CD4-positive, alpha-beta T cell (primary cell): ENCODE measurements at places on chromosomes 11 and 22.

GRCh38 chr11:59849129-59849528 lies 3.8 kb upstream of the CBLIF start:
- no peak overlapping the region for H3K27ac ChIP-seq
- no peaks in the 10 kb centered on the region for H3K36me3 ChIP-seq
- H3K4me1 ChIP-seq: no peaks in the 10 kb centered on the region
- H3K27me3 ChIP-seq: no peaks in the 10 kb centered on the region

DNA sequence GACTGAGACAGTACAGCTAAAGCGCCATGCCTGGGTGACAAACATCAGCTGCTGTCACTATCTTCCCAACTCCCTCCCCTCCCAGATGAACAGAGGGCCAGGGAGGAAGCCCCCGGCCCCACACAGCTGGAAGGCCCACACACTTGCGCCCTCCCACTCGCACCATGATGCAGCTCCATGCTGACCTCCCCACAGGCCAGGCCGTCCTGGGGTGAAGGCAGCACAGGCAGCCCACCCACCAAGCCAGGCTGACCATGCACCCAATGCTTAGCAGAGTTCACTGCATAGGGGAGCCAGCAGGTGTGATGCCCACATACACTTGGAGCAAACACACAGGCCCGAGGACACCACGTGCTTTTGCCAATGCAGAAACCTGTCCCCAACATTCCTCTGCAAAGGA lies 22.1 kb downstream of the LRFN4 start:
- H3K36me3 ChIP-seq: no peaks in the 10 kb centered on the region
- H3K27ac ChIP-seq: no peak overlapping the region
- peaks cover 13% of the 10 kb centered on the region for H3K4me1 ChIP-seq
- no peaks in the 10 kb centered on the region for H3K27me3 ChIP-seq
- no peak overlapping the region for H3K4me3 ChIP-seq

DNA sequence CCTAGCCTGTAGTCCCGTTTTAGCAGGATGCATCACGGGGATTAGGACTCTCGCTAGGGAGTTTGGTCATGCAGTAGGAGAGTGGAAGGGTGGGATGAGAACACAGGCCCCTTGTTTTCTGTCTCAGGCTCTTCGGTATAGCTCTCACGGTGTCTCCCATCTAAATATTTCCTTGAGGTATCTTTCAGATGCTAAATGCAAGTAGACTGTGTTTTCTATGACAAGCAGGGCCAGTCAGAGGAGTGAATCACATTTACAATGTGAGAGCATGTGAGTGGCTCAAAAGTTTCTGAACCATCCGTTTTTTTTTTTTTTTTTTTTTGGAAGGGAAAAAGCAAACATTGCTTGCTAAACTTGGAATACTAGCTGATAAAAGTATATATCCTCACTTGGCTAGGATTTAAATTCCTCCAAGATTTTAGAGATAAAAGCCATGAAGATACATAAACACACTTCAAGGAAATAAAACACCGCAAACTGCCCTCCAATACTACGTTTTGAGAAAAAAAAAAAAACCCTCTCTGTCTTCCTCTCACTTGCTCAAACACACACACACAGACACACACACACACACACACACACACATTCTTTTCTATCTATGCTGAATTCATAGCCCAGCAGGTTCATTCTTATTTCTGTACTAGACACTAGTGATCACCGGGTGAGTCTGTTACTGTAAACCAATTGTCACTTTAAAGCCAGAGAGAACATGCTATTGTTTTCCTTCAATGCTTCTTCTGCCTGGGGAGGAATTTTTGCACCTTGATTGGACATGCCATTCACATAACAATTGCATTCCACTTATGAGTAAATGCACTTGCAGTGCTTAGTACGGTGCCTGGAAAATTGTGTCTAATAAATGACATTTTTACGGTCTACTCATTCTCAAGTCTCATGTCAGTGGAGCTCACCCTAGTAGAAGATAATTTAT lies 224.6 kb upstream of the CCDC90B start:
- no peaks in the 10 kb centered on the region for H3K36me3 ChIP-seq
- H3K27ac ChIP-seq: no peak overlapping the region
- DNase-seq: no peak

DNA sequence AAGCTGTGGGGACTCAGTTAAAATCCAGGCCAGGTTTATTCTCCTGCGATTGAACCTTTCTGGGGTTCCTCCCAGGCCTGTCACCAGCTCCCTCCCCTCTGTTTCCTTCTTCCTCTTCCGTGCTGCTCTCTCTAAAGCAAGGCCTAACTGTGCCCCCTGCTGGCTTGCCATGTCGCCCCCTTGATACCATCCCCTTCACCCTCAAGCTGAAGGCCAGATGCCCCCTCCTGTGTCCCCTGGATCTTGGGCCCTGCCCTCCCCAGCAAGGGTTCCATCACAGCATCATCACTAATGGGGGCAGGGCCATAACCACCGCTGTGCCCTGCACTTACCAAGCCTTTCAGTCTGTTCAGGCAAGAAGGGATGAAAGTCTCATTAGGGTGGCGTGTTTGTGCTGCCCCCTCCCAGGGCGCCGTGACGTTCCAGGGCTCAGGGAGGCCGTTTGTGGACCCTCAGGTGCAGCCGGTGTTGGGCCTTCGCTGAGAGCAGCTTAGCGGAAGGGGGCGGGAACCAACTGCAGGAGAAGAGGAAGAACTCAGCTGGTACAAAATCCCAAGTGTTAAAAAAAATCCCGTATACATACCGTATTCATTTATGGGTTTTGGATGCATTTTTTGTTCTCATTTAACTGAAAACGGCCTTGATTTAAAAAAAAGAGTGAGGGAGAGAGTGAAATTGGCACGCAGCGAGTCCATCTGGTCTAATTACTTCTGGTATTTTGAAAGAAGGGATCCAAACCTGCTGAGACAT lies 69.9 kb downstream of the MPPED1 start:
- no peaks in the 10 kb centered on the region for H3K36me3 ChIP-seq
- H3K4me1 ChIP-seq: peaks cover 11% of the 10 kb centered on the region
- DNase-seq: peak; percentile 21
- peak overlapping the region; percentile 47 for H3K4me3 ChIP-seq
- no peak overlapping the region for H3K27ac ChIP-seq

GRCh38 chr11:7353100-7353499 lies 101.4 kb downstream of the SYT9 start:
- peaks cover under 1% of the 10 kb centered on the region for H3K27me3 ChIP-seq
- H3K36me3 ChIP-seq: no peaks in the 10 kb centered on the region
- no peak overlapping the region for H3K27ac ChIP-seq
- H3K4me3 ChIP-seq: no peak overlapping the region
- DNase-seq: no peak

DNA sequence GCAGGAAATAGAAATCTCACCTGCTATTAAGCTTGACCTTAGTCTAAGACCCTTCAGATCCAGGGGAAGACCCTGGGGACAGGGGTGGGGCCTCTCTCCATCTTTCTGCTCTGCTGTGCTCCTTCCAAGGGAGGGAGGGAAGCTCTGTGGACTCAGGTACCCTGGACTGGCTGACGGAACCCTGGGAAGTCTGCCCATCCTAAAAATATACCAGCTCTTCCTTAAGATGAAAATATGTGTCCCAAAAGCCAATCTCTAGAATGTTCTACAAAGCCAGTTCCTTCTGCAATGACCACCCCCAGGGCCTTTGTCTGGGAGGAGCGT lies 73.7 kb downstream of the RTL6 start:
- DNase-seq: no peak
- H3K4me3 ChIP-seq: no peak overlapping the region
- H3K36me3 ChIP-seq: no peaks in the 10 kb centered on the region
- H3K4me1 ChIP-seq: no peaks in the 10 kb centered on the region
- H3K27ac ChIP-seq: no peak overlapping the region

GRCh38 chr22:29158546-29158945 lies 47.1 kb upstream of the EMID1 start:
- H3K4me3 ChIP-seq: no peak overlapping the region
- H3K36me3 ChIP-seq: no peaks in the 10 kb centered on the region
- H3K4me1 ChIP-seq: peaks cover 6% of the 10 kb centered on the region
- no peak overlapping the region for H3K27ac ChIP-seq
- H3K27me3 ChIP-seq: peaks cover 6% of the 10 kb centered on the region

DNA sequence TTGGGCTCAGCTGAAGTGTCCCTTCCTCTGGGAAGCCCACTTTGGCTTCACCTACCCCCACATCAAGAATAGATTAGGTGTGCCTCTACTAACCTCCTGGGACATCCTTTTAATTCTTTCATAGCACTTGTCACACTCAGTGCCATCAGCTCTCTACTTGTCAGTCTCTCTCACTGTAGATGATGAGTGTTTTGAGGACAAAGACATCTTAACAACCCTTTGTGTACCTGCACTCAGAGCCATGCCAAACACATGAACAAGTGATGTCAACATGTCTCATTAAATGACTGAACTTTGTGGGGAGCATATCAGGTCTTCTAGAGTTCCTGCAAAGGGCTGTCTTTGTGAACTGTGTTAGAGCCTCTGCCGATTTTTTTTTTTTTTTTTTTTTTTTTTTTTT lies 87.0 kb upstream of the AMOTL1 start:
- no peak for DNase-seq
- peaks cover 3% of the 10 kb centered on the region for H3K27me3 ChIP-seq
- H3K36me3 ChIP-seq: no peaks in the 10 kb centered on the region
- H3K4me1 ChIP-seq: no peaks in the 10 kb centered on the region
- no peak overlapping the region for H3K4me3 ChIP-seq

DNA sequence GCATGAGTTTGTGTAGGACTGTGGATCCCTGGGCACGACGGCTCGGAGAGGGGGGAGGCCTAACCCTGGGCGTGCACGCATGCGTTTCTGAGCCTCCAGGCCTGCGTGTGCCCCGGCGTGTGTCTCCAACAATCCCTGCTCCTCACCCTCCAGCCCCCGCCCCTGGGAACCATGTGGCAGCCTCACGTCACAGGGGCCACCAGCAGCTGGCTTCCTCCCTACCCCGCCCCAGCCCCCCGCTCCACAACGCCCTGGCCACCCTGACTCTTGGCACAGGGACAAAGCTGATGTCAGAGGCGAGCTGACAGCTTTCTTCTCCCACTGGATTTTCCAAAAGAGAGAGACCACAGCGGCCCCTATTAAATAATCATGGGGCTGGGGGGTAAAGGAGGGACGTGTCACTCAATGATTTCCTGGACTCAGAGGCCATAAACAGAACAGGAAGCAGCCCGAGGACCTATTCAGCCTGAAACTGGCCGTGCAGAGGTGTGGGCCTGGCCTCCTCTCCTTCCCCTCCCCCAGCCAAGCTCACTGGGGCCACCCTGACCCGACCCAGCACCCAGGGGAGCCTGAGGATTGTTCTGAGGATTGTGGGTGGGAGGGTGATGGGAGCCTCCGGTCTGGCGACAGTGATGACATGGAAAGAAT lies 6.8 kb upstream of the LIF start:
- no peak for DNase-seq
- peaks cover 14% of the 10 kb centered on the region for H3K4me1 ChIP-seq
- H3K27me3 ChIP-seq: peaks cover 1% of the 10 kb centered on the region
- H3K27ac ChIP-seq: no peak overlapping the region

- no peak overlapping the region for H3K27ac ChIP-seq
- no peaks in the 10 kb centered on the region for H3K36me3 ChIP-seq
- peaks cover 7% of the 10 kb centered on the region for H3K27me3 ChIP-seq
- DNase-seq: no peak
Observed at GRCh38 chr11:33402066-33402465, 144.9 kb downstream of the HIPK3 start.

DNA sequence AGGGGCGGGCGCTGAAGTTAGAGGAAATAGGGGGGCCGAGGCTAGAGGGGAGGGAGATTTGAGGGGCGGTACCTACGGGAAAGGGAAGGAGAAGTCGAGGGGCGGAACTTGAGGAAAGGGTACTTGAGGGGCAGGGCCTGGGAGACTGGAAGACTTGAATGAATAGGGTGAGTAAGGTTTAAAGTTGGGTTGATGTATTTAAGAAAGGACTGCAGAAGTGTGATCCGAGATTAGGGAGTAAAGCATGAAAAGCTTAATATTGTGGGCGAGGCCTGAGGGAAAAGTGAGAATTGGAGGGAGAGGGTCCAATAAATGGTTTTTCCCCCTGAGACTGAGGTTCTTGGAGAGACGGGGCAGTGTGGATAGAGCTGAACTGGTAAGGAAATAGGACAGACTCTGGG lies 723 bp downstream of the HSCB start:
- DNase-seq: no peak
- peak overlapping the region; percentile 98 for H3K4me3 ChIP-seq
- H3K4me1 ChIP-seq: peaks cover 21% of the 10 kb centered on the region
- peaks cover 29% of the 10 kb centered on the region for H3K36me3 ChIP-seq
- peak overlapping the region; percentile 96 for H3K27ac ChIP-seq

DNA sequence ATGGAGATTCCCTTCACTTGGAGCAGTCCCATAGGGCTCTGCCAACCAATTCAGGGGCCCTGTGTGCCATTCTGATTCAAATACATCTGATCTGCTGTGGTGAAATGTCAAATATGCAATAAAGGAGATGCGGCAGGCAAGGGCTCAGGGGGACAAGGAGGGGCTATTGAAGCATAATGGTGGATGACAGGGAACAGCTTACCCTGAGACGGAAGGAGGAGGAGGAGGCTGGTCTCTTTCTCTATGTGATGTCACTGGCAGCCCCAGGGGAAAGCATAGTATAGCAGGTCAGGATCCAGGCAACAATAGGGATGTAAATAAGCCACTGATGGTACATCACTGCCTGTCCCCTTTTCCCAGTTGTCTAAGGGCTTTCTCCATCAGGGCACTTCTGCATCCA lies 350.9 kb upstream of the SYN3 start:
- no peak for DNase-seq
- no peak overlapping the region for H3K4me3 ChIP-seq
- no peaks in the 10 kb centered on the region for H3K27me3 ChIP-seq
- no peaks in the 10 kb centered on the region for H3K36me3 ChIP-seq
- H3K4me1 ChIP-seq: no peaks in the 10 kb centered on the region

DNA sequence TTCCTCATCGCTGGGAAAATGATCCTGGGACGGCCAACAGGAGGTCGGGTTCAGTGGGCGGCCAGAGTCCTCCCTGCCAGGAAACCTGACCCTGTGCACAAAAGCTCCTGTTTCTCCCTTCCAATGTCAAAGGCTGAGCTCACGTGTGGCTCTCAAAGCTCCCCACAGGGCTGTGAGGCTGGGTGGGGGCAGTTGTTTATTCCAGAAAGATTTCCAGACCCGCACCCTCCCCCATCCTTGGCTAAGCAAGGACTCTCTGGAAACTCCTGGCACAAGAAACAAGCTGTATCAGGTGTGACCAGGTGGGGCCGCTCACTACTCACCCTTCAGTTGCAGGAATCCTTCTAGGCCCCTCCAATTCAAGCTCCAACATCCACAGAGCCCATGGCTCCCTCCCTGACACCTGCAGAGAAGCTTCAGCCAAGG lies 131.9 kb downstream of the SHANK2 start:
- H3K27me3 ChIP-seq: peaks cover 2% of the 10 kb centered on the region
- no peaks in the 10 kb centered on the region for H3K4me1 ChIP-seq
- DNase-seq: no peak
- H3K36me3 ChIP-seq: no peaks in the 10 kb centered on the region
- no peak overlapping the region for H3K27ac ChIP-seq

GRCh38 chr22:45890351-45890635 lies 86.7 kb downstream of the WNT7B start:
- no peaks in the 10 kb centered on the region for H3K36me3 ChIP-seq
- H3K27me3 ChIP-seq: peaks cover 12% of the 10 kb centered on the region
- H3K27ac ChIP-seq: no peak overlapping the region
- H3K4me1 ChIP-seq: peaks cover 6% of the 10 kb centered on the region
